Stimulated activated CD4-positive, alpha-beta T cell treated with anti-CD3 and anti-CD28 coated beads, Interleukin-12 subunit alpha, Interleukin-12 subunit beta, amount 100 ng/mL, for 48 hours (primary cell): ENCODE measurements at places on chromosomes 7 and 10.

GRCh38 chr10:3036155-3037021 lies 31.0 kb upstream of the PFKP start:
- DNase-seq, result no peak

DNA sequence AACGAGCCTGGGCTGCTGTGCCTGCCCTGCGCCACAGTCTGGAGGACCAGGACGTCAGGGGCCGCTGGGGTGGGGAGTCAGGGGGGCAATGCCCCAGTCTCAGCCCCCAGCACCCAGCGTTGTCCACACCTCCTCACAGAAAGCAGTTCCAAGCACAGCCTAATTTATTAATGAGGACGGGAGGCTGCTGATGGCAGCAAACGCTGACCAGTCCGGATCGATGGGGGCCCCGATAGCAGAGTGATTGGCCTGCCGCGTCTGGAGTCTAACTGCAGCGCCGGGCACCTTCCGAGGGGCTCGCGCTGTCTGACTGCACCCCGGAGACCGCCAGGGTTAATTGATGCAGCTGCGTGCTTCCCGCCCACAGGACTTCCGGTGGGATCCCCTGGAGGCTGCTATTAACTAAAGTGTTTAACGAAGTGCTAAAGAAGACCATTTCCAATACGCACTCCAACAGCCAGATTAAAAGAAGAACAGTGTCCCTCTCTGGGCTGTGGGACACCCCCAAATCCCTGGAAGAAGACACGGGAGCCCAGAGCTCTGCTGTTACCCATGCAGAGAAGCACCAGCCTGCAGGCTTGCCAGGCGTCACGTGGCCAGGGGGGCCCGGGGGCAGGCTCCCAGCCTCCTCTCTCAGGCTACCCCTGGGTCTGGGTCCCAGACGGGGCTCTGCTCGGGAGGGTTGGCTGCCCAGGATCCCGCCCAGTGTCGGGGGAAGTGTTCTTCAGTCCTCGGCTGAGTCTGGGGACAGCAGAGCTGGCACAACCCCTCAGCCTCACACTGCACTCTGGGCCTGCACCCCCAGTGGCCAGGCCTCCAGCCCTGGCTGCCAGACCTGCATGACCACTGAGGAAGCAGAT lies 63.8 kb downstream of the MICALL2 start:
- no peak for DNase-seq

DNA sequence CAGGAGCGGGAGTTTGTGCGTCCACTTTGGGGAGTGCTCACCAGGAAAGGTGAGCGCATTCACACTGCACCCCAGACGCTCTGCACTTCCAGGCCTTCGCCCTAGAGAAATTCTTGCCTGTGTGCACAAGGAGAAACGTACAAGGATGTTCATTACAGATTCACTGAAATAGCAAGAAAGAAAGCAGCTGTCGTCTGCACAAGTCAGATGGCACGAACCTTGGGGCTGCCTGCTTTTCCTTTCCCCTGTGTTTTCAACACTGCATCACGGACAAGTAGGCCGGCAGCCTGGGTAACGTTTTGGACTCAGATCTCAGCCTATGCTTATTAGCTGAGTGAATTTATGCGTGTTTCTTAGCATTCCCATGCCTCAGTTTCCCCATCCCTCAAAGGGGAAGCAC lies 546.8 kb upstream of the FOXK1 start:
- DNase-seq, result no peak

GRCh38 chr7:85070967-85071628 lies 115.8 kb downstream of the SEMA3D start:
- no peak for DNase-seq

DNA sequence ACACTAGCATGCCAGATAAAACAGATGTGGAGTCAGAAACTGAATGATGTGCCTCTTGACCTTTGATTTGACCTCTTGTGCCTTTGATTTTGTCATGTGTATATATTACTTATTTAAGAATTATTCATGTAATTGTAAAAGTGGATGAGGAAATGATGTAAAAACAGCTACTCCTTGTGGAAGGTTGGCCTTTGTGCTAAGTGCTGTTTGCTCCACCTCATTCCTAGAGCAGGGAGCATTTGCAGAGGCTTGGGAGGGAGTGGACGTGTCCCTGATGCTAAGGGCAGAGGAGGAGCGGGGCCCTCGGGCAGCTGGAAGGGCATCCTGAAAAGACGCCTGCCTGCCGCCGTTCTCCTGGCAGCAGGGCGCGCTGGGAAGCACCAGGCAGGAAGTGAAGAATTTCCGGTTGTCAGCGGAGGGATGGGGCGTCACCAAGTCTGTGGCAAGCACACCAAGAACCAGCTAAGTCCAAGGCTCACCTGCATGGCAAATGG lies 197.6 kb upstream of the ZNF32 start:
- peak; percentile 20 for DNase-seq

- no peak for DNase-seq
Measured at GRCh38 chr7:29599026-29599425, 35.4 kb downstream of the PRR15 start.

DNA sequence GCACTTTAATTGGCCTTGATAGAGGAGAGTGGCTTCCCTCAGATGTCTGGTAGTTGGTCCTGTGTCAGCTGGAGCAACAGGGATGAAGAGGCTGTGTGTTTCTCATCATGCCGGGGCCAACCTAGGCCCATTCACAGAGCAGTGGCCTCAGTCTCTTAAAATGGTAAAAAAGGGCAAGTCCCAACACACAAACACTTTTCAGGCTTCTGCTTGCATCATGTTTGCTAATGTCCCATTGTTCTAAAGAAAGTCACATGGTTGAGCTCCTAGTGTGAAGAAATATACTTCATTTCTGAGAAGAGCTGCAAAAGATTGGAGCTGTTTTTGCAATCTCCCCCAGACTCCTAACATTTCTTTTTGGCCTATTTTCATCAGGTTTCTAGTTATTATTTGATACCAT lies 40.6 kb upstream of the RBAK start:
- DNase-seq, result no peak

- no peak for DNase-seq
Measured at GRCh38 chr7:151885202-151885580, 8.3 kb upstream of the PRKAG2 start.
